ENCODE measurements at places on chromosomes 6 and 20. TPM values are rescaled to one million over a fixed set of nuclear protein-coding genes. Genes with fewer than 3 reads are reported as not detected.

- H3K4me1 ChIP-seq = peaks cover 6% of the 10 kb centered on the region
- no peaks in the 10 kb centered on the region for H3K36me3 ChIP-seq
Measured at GRCh38 chr6:152952045-152952444, 30.8 kb downstream of the FBXO5 start.

DNA sequence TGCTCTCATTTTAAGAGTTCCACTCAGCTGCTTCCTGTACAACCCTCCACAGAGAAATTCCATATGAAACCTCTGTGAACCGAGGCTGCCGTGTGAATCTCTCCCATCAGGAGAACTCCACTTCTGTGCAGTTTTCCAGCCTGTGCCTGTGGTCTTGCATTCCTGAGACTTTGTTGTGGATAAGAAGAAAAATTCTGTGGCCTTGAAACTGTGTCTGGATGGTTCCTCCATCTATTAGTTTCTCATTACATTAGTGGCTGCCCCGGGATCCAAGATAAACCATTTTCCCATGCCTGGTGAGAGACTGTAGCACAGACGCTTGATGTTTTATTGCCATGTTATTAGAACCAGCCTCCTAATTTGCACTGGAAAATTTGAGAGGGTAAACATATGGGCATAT, 40.8 kb upstream of the TIAM2 start:
- no peaks in the 10 kb centered on the region for H3K27me3 ChIP-seq
- no peak overlapping the region for H3K4me3 ChIP-seq
- peaks cover 26% of the 10 kb centered on the region for H3K4me1 ChIP-seq
- H3K27ac ChIP-seq = no peak overlapping the region
- DNase-seq = no peak

DNA sequence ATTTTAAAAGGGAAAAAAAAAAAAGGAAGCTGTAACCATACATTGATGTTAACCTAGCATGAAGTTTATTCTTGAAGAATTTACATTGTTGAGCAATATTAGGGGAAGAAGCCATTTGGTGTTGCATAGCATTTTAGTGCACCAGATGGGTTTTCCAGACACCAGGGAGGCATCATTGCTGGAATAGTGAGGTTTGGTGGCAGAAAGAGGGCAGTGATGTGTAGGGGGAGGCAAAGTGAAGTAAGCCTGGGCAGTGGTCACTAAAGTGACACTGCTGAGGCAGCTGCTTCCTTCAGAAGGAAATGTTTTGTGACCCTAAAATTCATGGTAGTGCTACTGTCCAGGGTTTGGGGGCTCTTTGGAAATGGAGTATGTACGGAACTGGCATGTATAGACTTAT, 2.6 kb downstream of the TOMM6 start:
- no peak overlapping the region for H3K4me3 ChIP-seq
- H3K36me3 ChIP-seq = peaks cover 46% of the 10 kb centered on the region
- H3K4me1 ChIP-seq = peaks cover 10% of the 10 kb centered on the region
- H3K27me3 ChIP-seq = no peaks in the 10 kb centered on the region

The SLC44A4 gene
- not detected for total RNA-seq
